ENCODE measurements at places on chromosomes 12 and 14.
A peak's percentile ranks its signal among the peaks of the same experiment; 100 is the strongest.

- no peak for DNase-seq
Observed at GRCh38 chr12:20289520-20289919, 78.8 kb upstream of the PDE3A start.

- peak; percentile 80 for DNase-seq
Observed at GRCh38 chr12:76030341-76031080, 1.1 kb downstream of the PHLDA1 start.

- peak; percentile 78 for DNase-seq
Observed at GRCh38 chr14:53953828-53954550, 2.6 kb downstream of the BMP4 start.

DNA sequence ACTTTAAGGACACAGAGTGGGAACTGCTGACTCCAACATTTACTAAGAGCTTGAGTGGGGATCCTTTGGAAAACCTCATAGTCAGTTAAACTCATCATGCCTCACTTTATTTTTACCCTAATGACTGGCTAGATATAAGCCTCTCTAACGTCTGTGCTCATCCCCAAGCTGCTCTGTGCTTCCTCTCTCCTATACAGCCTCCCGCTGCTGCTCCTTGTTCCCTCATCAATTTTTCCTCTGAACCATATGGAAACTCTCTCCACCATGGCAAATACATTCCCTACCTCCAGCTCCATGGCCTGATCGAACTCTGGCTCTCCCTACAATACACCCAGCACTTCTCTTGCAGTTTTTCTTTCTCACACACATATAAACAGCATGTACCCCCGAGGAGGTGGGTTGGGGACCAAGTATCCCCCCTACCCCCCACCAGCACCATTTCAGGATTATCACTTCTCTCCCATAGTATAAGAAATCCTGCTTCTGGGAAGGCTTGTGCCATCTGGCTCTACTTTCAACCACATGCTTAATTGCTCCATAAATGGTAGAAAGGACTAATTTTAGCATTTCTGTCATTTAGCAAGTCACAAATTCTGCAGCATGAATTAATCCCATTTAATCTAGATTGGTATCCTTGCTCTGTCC, 39.2 kb upstream of the DYRK2 start:
- no peak for DNase-seq

DNA sequence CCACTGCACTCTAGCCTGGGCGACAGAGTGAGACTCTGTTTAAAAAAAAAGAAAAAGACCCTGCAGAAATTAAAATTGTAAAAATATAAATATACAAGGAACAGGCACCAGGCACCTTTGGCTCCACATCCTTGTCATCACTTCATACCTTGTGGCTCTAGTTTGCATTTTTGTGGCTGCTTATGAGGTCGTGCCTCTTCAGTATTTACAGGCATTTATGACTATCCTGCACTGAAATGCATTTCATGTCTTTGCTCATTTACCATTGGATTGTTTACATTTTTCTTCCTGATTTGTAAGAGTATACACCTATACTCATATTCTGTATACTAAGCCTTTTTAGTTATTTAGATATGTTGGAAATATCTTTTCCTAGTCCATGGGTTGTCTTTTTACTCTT, 20.1 kb downstream of the BICD1 start:
- no peak for DNase-seq

DNA sequence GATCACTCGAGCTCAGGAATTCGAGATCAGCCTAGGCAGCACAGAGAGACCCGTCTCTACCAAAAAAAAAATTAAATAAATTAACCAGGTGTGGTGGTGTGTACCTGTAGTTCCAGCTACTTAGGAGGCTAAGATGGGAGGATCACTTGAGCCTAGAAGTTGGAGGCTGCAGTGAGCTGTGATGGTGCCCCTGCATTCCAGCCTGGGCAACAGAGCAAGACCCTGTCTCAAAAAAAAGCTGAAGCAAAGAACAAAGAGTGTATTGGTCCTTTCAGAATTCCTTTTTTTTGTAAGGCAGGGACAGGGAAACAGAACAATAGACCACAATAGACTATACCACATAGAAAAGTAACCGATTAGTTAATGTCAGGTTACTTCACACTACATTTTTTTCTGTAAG, 47.4 kb downstream of the MARK3 start:
- DNase-seq: no peak

GRCh38 chr14:68043752-68044151, 224.2 kb downstream of the RAD51B start:
- no peak for DNase-seq

- peak; percentile 99 for DNase-seq
Observed at GRCh38 chr12:4356041-4356327, 23.5 kb downstream of the FGF23 start.

GRCh38 chr14:26835979-26836570, 238.2 kb upstream of the NOVA1 start:
- no peak for DNase-seq

DNA sequence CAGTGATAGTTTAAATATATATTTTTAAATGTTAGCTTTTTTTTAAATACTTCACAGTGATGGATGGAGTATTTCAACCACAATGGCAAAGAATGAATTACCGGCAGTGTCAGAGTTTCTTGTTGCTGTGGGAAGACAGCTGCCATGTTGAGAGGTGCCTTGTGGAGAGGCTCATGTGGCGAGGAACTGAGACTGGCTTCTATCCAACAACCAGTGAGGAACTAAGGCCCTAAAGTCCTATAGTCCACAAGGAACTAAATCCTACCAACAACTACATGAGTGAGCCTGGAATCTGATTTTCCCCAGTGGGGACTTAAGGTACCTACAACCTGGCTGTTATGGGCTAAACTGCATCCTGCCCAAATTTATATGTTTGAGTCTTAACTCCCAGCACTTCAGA, 220.2 kb upstream of the PLEKHG7 start:
- DNase-seq: no peak

- peak; percentile 15 for DNase-seq
Observed at GRCh38 chr14:37585971-37586796, 8.9 kb downstream of the FOXA1 start.

- DNase-seq: peak; percentile 88
Observed at GRCh38 chr12:130013771-130014484, 110.1 kb upstream of the TMEM132D start.

GRCh38 chr14:94775871-94776210, 5.9 kb upstream of the GSC start:
- no peak for DNase-seq

DNA sequence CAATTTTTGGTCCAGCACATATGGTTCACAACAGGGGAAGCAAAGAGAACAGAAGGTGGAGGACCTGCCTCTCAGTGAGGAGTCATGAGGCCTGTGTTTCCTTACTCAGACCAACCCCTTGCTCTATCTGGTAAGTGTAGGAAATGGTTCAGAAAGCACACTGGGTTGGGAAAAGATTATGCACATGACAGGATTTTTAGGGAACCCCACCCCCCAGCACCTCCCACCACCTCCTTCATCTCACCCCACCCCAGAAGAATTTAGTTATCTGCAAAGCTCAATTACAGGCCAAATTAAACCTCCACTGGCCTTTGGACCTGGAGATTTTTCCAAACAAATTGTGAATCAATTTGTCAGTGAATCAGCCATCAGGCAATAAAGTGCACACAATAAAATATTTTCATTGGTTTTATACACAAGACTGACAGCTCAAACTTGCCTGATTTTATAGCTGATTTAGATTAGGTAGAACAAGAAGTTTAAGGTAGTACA, 132.8 kb downstream of the DACT1 start:
- DNase-seq: no peak

DNA sequence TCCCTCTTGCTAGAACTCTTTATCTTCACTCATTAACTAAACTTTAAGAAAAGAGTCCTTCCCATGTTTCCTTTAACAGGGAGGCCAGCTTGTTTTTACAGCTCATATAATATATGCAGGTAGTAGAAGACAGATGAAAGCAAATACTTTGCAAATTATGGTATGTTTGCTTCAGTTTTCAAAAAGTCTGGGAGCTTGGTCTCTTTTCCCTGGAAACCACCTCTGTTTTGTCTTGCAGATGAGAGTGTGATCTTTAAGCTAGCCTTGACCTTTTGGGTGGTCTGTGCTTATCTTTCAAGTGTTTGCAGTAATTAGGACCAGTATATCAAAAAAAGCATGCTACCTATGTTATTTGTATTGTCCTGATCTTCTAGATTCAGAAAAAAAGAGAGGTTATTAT, 62.7 kb downstream of the ERC1 start:
- no peak for DNase-seq

DNA sequence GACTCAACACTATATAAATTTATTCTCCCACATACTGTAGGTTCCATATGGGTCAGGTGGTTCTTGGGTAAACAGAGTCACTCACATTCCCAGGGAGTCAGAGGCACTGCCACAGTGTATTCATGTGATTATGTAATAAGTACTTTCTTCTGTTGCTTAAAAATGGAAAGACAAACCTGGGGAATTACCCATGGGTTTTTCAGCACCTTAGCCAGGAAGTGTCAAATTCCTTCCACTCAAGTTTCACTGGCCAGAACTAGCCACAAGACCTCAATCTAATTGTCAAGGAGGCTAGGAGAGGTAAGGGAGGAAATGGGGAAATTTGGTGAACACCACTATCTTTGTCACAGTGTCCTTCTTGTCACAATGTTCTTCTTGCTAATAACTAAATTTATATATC, 333.2 kb upstream of the MDGA2 start:
- DNase-seq: no peak

DNA sequence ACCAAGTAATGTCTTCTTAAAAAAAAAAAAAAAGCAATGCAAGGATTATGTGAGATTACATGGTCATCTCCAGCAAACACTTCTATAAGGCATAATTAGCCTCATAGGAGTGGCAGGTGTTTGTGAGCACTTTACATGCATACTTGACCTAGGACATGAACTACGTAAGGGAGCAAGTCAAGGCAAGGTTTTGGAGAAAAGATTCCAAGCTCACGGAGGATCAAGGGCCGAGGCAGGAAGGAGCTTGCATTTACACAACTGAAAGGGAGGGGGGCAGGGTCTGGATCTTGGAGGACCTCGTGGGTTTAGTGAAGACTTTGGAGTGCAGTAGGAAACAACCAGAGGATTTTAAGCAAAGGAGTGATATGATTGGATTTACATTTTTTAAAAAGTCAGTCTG, 112.5 kb downstream of the CCER1 start:
- DNase-seq: peak; percentile 70

GRCh38 chr12:118102070-118102469, 1.7 kb downstream of the VSIG10 start:
- DNase-seq: peak; percentile 51

DNA sequence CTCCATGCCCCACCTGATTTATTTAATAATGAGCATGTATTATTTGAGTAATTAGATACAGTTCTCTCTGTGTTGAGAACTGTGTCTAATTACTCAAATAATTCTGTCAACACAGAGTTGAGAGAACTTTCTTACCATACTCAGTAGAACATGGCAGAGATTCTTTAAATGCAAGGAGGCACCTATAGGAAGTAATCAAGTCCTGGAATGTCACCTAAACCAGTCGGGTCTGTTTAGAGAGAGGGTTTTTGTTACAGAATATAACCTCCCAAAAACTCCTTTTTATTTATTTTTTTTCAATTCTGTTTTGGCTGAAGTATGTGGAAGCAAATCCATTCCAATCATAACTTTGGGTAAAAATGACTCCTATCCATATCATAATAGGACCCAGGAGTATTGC, 37.5 kb upstream of the CIT start:
- no peak for DNase-seq

DNA sequence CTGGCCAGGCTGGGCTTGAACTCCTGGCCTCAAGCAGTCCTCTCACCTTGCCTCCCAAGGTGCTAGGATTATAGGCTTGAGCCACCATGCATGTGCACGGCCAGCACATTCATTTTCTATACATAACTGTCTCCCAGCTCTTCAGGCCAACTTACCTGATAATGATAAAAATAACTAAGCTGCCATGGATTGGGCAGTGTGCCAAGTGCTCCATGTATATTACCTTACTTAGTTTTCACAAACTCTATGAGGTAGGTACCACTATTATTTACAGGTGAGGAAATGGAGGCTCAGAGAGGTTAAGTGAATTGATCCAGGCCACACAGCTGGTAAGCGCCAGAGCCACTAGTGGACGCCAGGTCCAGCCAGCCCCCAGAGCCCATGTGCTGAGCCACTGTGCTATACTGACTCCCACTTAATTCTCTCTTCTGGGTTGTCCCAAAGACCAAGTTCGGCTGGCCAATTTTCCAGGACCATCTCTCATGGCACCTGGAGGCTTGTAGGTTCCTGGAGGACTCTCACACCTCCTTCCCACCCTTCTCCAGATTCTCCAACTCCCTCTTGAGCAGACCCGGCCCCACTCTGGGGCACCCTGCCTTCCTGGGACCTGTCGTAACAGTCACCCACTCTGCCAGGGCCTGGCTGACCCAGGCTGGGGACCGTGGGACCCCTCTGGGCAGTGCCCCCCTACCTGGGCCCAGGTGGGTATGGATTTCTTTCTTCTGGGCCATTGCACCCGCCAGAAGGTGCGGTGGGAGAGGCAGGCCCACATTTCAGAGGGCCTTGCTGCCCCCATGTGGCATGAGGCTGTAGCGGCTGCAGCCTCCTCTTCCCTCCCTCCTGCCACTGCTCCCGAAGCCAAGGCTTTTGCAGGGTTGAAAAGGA, 30.2 kb upstream of the CIPC start:
- DNase-seq: peak; percentile 85

DNA sequence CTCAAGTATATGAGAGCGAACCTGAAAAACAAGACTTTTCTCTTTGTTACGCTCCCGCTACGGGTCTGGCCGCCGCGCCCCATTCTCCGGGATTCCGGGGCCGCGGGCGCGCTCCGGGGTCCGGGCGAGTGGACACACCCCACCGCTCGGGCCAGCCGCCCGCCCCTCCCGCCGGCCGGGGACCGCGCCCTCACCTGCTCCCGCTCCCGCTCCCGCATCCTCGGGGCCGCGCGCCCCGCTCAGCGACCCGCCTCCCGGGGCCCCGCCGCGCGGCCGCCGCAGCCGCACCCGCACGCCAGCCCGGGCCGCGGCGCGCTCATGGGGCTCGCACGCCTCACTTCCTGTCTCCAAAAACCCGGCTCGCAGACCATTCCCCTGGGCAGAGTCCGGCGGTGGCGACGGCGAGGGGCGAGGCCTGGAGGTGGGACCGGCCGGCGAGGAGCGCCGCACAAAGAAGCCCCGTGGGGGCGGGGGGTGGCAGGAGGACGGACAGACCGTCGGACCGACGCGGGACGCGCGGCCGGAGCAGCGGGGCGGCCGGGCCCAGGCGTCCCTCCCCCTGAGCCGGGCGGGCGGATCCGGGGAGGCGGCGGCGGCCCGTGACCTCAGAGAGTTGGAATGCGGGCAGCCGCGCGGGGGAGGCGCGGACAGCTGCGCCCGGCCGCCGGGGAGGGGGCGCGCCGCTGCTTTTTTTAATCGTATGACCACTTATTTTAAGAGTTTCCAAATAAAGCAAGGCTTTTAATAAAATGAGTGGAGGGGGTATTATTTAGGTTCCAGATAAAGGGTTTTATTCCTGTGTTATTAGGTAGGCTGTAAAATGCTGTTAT, at the start of gene PTPN21:
Gene PTPN21 (minus strand): TSS at position 551 of the 830 bp plus-strand sequence. CDS start 4,590 bp downstream, outside the sequence.
- peak; percentile 85 for DNase-seq

DNA sequence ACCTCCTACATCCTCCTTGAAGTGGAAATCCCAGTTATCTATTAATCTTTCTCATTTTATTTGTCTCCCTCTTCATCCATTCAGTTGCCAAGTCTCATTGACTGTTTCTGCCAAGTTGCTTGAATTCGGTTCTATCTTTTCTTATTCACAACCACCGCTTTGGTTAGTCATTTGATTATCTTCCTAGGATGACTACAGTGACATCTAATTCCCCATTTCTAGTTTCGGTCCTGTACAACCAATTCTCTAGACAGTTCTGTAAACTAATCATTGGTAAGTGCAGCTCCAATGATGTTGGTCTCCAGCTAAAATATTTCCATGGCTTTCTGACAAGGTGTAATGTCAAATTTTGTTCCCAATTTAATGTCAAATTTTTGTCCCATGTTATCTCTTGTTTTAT, 220.1 kb downstream of the ADAMTS20 start:
- no peak for DNase-seq
